ENCODE measurements at places on chromosomes 3 and 15.

GRCh38 chr15:99755692-99756409 lies 22.6 kb upstream of the LYSMD4 start:
- peak; percentile 34 for DNase-seq

GRCh38 chr3:14451844-14452739 lies 49.7 kb downstream of the SLC6A6 start:
- peak; percentile 43 for DNase-seq

DNA sequence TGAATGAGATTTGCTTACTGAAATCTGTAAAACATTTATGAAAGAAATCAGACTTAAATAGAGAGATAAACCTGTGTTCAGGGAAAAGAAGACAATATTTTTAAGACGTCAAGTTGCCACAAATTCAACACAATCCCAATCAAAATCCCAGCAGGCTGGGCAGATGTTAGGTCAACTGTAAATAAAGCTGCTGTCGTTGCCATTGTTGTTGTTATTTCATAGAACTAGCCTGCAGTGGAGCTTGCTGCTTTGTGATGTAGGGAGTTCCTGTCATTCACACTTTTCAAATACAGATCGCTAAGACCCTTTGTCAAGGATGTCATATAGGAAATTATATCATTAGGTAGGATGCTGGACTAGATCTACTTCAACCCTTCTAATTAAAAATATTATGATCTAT lies 123.1 kb downstream of the NEO1 start:
- DNase-seq = no peak

- no peak for DNase-seq
Observed at GRCh38 chr15:82838096-82838735, 28.8 kb downstream of the WHAMM start.

- no peak for DNase-seq
Observed at GRCh38 chr3:27360113-27361078, 8.8 kb downstream of the NEK10 start.

- no peak for DNase-seq
Observed at GRCh38 chr3:171543759-171544300, 83.6 kb upstream of the TNIK start.

GRCh38 chr3:191355406-191355805 lies 25.1 kb upstream of the UTS2B start:
- DNase-seq = no peak

All from HS-5 (cell line).